ENCODE measurements at places on chromosomes 12 and 14.

- no peak for DNase-seq
Measured at GRCh38 chr14:104597576-104597975, 7.0 kb downstream of the TMEM179 start.

GRCh38 chr12:89217472-89217871 is 134.8 kb downstream of the DUSP6 start:
- no peak for DNase-seq

- no peak for DNase-seq
Measured at GRCh38 chr12:92439420-92439805, 263.4 kb upstream of the PLEKHG7 start.

DNA sequence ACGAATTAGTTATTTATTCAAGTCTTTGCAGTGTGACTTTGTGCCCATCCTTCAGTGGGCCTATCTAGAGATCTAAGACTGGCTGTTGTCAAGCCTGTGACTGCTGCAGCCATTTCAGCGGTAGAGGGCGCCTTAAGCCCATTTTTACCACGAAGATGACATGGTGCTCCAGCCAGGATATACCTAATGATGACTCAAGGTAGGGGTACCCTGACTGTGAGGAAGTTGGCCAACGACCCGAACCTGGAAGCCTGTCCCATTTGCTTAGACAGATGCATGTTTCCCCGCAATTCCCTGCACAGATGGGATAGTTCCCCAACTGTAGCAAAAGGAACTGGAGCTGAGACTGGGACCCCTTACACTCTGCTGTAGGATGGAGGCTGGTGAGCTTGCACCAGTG is 41.3 kb downstream of the RAB3IP start:
- DNase-seq = peak; percentile 29

GRCh38 chr14:78530078-78530477 is 359.9 kb downstream of the NRXN3 start:
- no peak for DNase-seq

DNA sequence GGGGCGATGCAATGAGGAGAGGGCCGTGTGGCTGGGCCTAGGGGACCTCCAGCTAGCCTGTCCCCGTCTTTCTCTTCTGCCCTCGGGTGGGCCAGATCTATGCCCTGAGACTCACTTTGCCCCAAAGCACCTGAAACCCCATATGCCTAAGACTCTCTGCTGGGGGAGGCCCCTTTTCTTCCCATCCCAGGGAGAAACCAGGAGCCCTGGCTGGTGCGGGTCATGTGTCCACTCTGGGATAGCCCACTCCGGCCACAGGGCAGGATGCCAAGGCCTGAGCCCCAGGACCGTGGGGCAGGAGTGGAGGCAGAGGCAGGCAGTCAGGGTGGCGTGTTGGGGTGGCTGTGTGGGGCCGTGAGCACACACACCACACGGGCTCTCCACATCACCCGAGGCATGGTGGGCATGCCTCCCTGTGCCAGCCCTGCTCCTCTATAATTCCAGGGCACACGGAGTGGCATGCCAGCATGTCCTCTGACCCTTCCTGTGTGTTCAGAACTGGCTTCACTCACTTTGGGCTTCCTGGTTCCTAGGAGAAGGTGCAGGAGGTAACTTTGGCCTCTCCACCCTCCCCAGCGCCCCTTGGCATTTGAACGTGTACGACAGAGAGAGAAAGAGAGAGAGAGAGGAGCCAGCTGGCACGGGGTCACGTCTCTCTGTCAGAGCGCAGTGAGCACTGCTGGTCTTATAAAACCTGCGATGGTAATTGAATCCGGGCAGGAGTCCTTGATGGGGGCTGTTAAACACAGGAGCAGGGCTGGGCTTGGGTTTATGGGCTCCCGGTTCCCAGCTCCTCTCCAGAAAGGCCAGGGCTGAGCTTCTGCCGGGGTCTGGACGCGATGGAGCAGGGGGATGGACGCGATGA is 144.2 kb downstream of the KIF26A start:
- DNase-seq = no peak

DNA sequence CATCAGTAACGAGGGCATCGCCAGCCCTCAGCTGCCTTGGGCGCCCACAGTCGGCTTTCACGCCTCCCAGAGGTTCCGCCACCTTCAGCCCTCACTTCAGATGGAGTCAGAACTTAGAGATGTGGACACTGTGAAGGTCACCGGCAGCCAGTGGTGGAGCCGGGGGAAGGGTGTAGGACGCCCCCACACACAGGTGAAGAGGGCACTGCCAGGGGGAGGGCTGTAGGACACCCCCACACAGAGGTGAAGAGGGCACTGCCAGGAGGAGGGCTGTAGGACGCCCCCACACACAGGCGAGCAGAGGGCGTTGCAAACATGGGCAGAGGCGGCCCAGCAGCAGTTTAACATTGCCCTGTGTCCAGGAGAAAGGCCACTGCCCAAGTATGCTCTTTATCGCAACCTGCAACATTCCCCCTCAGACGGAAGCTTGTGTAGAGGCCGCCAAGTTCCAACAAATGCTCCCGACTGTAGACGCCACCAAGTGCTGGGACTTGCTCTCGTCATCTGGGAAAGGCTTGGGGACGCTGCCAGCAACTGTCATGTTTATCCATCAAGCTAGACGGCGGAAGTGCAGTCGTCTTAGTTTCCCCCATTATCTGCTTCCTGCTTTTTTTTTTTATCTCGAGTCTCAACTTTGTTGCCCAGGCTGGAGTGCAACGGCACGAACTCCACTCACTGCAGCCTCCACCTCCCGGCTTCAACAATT is 4.9 kb upstream of the ANKLE2 start:
- no peak for DNase-seq

DNA sequence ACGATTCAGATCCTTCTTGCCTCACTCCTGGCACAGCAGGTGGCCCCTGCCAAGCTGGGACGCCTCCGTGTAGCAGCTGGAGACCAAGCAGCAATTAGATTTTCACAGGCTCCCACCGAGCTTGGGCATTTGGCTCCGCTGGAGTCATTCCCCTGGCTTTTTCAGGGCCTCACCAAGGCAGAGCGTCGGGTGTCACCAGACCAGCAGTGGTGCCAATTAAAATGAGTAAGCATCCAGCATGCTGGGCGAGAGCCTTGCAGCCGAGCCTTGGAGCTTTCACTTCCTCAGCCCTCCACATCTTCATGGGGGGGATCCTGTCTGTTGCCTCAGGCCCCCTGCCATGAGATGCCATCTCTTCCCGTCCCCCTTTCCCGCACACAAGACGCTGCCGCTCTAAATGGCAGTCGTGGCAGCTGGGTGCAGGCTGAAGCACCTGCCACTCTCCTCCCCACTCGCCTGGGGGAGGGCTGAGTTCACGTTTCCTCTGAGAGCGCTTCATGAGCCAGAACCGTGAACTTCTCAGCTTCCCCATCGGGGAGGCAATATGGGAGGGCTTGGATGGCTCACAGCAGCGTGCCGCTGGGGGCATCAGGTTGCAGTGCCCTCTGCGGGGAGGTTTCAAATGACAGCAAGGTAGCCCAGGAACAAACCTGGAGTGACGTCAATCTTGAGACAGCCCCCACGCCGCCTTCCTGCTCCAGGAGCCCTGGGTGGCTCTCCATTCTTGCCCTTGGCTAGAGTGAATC is 11.7 kb downstream of the TPCN1 start:
- DNase-seq = peak; percentile 70

- DNase-seq = no peak
Measured at GRCh38 chr12:91978143-91978542, 167.5 kb downstream of the BTG1 start.

- no peak for DNase-seq
Measured at GRCh38 chr12:85393606-85394005, 113.6 kb downstream of the ALX1 start.

GRCh38 chr14:102591372-102591943 is 991 bp upstream of the RCOR1 start:
- DNase-seq = no peak

GRCh38 chr14:88879022-88879421 is 54.6 kb downstream of the TTC8 start:
- DNase-seq = no peak

GRCh38 chr12:90199006-90199405 is 490.4 kb upstream of the ATP2B1 start:
- no peak for DNase-seq

DNA sequence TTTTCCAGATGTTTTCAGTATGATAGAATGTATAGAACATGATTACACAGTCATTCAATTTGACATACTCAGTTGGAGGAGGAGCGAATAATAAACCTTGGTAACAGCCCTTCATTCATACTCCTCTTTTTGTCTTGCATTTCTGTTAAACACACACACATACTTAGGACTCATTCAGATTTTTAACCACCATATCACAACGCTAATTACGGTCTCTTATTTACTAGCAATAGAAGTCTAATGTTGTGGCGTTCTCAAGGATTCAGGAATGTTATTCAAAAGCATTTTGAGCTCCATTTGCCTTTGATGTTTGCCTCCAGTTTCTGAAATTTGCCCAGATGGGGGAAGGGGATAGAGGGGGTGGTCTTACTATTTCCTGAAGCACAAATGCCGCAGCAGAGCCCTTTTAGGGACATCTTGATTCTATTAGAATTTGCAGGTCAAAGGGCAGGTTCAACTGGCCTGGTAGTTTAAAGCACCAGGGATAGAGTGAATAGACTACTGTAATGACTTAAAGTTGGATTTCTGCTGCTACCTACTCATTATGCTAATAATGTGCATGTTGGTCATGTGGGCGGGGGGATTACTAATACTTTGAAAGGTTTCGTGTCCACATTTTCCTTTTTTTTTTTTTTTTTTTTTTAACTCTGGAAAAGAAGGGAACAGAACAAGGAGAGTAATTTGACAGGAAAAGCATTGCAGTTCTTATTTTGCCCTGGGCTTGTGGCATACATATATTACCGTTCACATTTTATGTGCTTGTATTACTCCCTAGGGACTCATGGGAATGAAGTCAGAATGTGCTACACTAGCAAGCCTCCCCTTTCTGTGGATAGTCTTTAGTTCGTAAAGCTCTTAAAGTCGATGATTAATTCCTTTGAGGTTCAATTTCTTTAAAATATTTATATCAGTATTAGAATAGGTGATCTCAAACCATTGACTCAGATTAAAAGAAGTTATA is 226.8 kb downstream of the FBXL14 start:
- no peak for DNase-seq

GRCh38 chr14:103144085-103144484 is 20.8 kb downstream of the TNFAIP2 start:
- DNase-seq = no peak

DNA sequence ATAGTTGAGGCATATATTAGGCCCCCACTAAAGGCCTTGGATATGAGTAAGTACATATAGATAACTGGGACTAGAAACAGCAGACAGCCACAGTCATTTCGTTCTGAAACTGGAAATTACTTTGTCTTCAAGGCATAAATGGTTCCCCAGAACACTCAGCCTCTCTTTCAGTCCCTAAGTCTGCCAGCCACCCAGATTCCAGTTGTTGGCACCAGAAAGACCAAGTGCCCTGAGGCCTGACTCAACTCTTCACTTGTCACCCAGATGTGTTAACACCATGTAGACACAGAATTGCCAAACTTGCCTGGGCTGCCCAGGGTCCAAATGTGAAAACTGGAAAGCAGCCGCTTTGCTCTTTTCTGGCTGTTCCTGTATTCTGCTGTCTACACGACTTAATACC is 3.0 kb upstream of the LGALS3 start:
- no peak for DNase-seq

GRCh38 chr14:92603309-92604242 is 90.0 kb downstream of the RIN3 start:
- DNase-seq = no peak

- no peak for DNase-seq
Measured at GRCh38 chr12:5513406-5513805, 81.5 kb downstream of the NTF3 start.

DNA sequence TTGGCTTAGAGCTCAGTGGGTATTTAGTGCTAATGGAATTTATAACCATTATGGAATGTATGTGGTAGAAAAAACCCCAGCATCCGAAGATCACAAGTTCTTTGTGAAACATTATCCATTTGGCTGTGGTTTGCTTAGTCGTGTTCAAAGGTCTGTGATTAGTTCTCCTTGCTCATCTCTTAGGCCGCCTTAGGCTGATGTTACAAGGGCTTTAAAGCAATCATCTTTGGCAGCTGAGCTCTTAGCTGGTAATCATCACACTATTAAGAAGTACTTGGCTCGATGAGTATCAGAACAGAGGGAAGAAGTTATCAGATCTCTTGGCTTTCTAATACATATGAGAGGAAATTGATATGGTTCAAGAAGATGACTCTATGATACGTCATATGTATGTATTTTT is 124.1 kb upstream of the E2F7 start:
- DNase-seq = no peak

- DNase-seq = no peak
Measured at GRCh38 chr14:41785696-41786095, 179.0 kb downstream of the LRFN5 start.

GRCh38 chr12:118513611-118514010 is 137.3 kb downstream of the SUDS3 start:
- DNase-seq = no peak

GRCh38 chr14:96515731-96516130 is 13.5 kb downstream of the PAPOLA start:
- no peak for DNase-seq

GRCh38 chr12:80756875-80757274 is 40.2 kb downstream of the MYF5 start:
- DNase-seq = no peak

Measured in GM10248 (cell line).